Glutamatergic neuron (in vitro differentiated cells): ENCODE measurements at places on chromosomes 1 and 21. TPM values are rescaled to one million over a fixed set of nuclear protein-coding genes. Genes with fewer than 3 reads are reported as not detected.

DNA sequence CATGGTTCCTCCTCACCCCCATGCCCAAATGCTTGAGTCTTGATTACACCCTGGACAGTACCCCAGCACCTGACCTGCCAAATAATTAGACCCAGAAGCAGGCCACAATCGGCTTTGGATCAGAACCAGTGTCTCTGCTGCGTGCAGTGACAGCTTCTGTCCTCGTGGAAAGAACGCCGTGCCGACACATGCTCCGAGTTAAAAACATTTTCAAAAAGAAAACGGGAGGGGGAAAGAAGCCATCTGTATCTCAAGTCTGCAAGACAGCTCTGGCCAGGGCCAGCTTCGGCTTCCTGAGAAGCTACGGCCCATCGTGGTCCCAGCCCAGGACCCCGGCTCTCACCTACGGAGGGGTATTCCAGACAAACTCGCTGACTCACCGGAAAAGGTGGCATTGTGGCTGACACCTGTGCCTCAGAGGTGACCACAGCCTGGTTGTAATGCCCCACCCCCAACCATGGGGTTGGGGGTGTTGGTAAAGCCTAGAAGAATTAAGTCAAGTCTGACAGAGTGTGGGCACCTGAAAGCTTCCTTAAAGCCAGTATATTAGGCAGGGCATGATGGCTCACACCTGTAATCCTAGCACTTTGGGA, 25.8 kb downstream of the SSBP3 start:
- peaks cover 18% of the 10 kb centered on the region for H3K27me3 ChIP-seq
- H3K4me1 ChIP-seq = peaks cover 58% of the 10 kb centered on the region
- no peaks in the 10 kb centered on the region for H3K36me3 ChIP-seq
- DNase-seq = no peak

Gene TBX19
- 0.78 TPM for total RNA-seq

DNA sequence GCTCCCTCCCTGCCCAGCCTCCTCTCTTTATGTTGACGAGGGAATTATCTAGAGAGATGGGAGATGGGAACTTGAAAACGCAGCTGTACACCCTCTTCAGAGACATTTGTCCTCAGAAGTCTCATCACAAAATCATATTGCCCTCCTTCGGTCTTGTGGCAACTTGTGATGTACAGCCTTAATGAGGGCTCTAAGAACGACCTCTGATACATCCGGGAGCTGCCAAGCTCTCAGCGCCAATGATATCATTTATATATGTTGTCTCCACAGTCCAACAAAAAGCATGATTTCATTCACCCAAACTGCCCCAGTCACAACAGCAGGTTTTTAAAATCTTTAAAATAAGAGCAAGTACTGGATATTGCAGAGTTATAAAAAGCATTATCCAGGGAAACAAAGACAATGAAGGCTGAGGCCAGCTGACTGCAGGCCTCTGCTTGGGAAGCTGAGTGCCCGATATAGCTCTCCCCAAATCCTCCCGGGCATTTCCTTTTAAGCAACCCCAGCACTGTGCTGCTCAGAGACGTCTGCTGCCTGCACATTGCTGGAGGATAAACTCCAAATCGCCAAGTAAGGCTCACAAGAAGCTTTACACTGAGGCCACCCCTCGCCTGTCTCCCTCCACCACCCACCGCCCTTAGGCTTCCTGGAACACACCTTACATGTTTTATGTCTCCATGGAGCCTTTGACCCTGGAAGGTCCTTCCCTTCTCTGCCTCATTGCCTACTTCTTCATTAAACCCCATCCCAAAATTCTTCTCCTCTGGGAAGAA, 236.1 kb downstream of the C1orf94 start:
- no peak for DNase-seq
- H3K27ac ChIP-seq = no peak overlapping the region
- H3K36me3 ChIP-seq = peaks cover 4% of the 10 kb centered on the region
- H3K27me3 ChIP-seq = no peaks in the 10 kb centered on the region
- peaks cover 3% of the 10 kb centered on the region for H3K4me1 ChIP-seq

DNA sequence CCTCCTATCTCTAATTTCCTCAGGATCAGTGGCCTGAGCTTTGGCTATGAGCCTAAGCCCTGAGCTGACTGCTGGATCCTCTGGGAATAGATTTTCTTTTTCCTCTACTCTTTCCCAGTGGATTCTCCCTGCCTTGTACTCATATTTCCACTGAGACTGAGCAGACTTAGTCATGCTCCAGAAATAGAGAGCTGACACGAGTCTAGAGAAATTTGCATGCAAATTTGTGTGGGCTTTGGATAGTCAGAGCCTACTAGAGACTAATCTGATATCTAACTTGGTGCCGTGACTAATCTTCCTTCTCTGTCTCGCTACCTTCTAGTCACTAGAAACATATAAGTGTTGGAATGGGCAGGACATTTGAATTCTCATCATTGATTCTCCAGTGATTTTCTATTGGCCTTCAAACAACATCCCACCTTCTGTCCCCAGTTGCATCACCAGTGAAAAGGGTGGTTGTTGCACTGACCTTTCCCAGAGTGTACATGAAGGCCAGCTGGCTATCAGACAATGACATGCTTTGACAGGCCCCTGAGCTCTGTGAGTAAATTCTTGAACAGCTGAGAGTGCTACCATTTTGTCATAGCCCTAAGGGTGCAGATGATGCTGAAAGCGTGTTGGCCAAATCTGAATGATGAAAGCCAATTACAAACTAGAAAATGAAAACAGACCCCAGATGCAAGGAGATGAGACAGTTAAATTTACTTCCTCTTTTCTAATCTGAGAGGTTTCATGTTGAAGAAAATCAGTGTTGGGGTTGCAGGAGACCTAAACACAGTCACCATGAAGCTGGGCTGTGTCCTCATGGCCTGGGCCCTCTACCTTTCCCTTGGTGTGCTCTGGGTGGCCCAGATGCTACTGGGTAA, at the start of gene FCRLA:
Gene FCRLA (plus strand): TSS at position 748 of the 866 bp plus-strand sequence. CDS start 36 bp downstream, at position 784.
- H3K4me1 ChIP-seq = no peaks in the 10 kb centered on the region
- no peak within 1 kb of the TSS for H3K27ac ChIP-seq
- peaks cover 10% of the 10 kb centered on the region for H3K27me3 ChIP-seq
- H3K4me3 ChIP-seq = no peak within 1 kb of the TSS
- H3K36me3 ChIP-seq = peaks cover 5% of the 10 kb centered on the region

Gene RNU1-4
- total RNA-seq = 3,598 TPM

DNA sequence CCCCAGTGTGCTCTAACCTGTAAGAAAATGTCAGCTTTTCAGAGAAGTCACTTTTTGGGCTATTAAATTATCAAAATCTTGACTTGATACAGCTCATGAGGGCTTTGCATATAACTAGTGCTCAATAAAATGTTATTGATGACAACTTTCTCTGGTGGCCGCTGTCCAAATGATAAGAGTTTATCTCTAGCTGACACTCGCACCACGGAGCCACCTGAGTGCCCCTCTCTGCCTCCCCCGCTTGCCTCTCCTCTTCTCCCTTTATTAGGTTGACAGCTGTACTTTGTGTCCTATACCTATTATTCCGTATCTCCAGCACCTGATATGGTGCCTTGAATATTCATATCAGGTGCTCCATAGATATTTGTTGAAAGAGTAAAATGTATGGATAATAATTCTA, 82.8 kb downstream of the PHTF1 start:
- peaks cover 2% of the 10 kb centered on the region for H3K27me3 ChIP-seq
- no peak overlapping the region for H3K27ac ChIP-seq
- H3K4me3 ChIP-seq = no peak overlapping the region
- H3K4me1 ChIP-seq = no peaks in the 10 kb centered on the region
- H3K36me3 ChIP-seq = peaks cover 4% of the 10 kb centered on the region

DNA sequence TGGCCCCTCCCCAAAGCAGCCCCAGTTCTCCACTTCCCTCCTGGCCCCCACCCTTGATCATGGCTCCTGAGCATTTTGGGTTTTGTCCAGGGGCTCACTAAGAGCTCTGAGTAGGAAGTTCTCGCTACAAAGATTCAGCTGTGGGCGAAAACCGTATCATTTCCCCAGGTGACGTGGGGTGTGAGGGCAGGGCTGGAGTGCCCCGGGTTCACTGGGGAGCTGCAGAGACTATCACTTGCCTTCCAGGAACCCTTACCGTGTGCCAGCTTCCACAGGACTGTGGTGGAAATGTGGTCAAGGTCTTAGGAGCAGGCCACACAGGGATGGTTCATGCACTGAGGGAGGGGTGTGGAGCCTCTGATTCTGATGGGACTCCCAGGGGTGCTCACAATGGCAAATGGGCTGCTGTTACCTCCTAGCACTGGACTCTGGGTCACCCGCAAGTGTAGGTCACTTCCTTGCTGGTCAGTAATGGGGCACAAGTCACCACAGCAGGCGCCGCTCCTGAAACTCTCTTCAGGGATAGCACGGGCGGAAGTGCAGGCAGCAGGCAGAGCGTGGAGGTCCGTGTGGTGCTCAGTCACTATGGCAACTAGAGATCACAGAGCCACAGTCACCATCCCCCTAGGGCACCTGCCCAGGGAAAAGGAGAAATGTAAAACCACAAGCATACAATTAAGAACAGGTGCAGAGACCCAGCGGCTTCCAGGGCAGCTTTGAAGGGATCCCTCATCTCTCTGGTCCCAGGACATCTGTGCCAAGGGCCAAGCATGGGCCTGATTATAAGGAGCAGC, 35.4 kb downstream of the RSPH1 start:
- no peaks in the 10 kb centered on the region for H3K36me3 ChIP-seq
- peaks cover 9% of the 10 kb centered on the region for H3K4me1 ChIP-seq
- DNase-seq = no peak
- no peak overlapping the region for H3K27ac ChIP-seq
- H3K4me3 ChIP-seq = no peak overlapping the region

DNA sequence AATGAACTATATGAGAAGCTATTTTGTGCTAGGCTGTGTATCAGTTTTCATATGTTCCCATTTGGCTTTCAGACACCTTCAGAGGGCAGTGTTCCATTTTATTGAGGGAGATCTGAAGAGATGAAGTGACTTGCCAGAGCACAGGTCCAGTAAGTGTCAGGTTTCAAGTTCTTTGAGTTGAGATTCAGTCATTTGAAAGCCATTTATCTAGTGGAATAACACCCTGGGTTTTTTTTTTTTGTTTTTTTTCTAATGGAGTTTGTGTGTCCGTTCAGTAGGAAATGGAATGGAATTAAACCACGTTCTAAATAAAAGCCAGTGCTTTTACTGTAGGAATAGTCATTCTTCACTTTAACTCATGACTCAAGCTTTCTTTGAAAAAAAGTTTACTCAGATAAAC, 652.9 kb upstream of the USP24 start:
- H3K4me3 ChIP-seq = no peak overlapping the region
- no peak for DNase-seq
- H3K27ac ChIP-seq = no peak overlapping the region
- H3K36me3 ChIP-seq = no peaks in the 10 kb centered on the region

Gene IGSF9
- total RNA-seq = 23.4 TPM

- peak overlapping the region; percentile 45 for H3K27ac ChIP-seq
- H3K27me3 ChIP-seq = peaks cover 2% of the 10 kb centered on the region
Measured at GRCh38 chr1:93331412-93331811, 14.3 kb upstream of the DR1 start.

Gene SH2D2A
- 0.86 TPM for total RNA-seq

- no peaks in the 10 kb centered on the region for H3K36me3 ChIP-seq
- peaks cover 4% of the 10 kb centered on the region for H3K4me1 ChIP-seq
- H3K4me3 ChIP-seq = peak overlapping the region; percentile 95
- H3K27me3 ChIP-seq = peaks cover 14% of the 10 kb centered on the region
- H3K27ac ChIP-seq = peak overlapping the region; percentile 95
- DNase-seq = no peak
Measured at GRCh38 chr1:20787840-20788795, 1.0 kb upstream of the HP1BP3 start.

- H3K27me3 ChIP-seq = no peaks in the 10 kb centered on the region
- H3K4me1 ChIP-seq = no peaks in the 10 kb centered on the region
- no peak overlapping the region for H3K4me3 ChIP-seq
- no peak overlapping the region for H3K27ac ChIP-seq
- H3K36me3 ChIP-seq = peaks cover 7% of the 10 kb centered on the region
Measured at GRCh38 chr1:110318046-110318445, 21.1 kb upstream of the RBM15 start.

Gene REN
- total RNA-seq = not detected
